ENCODE measurements at places on chromosomes 11 and 22.

DNA sequence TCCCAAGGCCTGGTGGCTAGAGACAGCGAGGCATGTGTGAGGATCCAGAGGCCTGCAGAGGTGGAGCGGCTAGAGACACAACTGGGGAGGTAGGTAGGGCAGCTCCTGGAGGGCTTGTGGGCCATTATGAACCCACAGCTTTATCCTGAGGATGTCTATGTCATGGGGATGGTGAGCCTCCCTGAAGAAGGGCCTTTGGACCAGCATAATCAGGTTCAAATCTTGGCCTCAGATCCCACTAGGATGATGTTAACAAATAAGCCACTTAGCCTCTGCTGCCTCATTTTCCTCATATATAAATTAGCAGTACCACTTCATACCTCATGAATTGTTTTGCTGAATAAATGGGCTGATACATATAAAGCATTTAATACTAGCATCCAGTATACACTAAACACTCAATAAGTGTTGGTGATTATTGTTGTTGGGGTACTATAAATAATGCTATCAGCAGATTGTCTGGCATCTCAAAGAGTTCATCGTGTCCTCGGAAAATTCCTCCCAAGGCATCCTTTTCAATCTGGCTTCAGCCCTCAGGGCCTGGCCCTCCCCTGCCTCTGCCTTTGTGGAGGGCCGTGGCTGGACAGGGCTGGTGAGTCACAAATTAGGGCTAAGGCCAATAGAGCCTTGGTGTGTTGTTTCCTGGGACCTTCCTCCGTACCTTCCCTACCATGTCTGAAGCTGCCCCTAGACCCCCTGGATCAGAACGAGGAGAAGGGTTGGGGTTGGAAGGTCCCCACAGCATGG, 30.9 kb upstream of the LRRC32 start:
- no peak for DNase-seq

GRCh38 chr11:1937616-1938342, 9.4 kb upstream of the MRPL23 start:
- DNase-seq, result no peak

GRCh38 chr11:14904745-14905103, 12.7 kb upstream of the CYP2R1 start:
- peak; percentile 43 for DNase-seq

DNA sequence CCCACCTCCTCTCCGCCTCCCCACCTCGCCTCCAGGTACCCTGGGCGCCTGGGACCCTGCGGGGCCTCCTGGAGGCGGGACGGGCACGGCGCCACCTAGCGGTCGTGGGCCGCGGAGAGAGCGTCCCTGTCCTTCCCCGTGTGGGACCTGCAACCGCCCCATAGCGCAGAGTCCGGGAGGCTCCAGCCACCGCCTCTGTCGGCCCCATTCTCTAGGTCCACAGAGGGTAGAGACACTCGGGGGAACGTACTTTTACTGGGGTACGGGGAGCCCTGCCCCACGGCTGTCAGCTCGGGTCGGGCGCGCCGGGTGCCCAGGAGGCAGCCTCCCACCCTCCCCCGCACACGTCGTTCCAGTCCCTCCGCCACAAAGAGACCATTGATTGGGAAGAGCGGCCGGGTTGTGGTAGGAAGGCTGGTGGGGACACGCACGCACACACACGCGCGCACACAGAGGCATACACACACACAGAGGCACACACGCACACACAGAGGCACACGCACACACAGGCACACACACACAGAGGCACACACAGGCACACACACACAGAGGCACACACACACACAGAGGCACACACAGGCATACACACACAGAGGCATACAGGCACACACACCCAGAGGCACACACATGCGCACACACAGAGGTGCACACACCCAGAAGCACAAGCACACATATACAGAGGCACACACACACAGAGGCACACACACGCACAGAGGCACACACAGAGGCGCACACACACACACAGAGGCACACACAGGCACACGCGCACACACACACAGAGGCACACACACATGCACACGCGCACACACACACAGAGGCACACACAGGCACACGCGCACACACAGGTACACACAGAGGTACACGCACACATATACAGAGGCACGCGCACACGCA, 12.6 kb upstream of the NECTIN1 start:
- peak; percentile 69 for DNase-seq

GRCh38 chr11:67120881-67121710, 2.0 kb downstream of the KDM2A start:
- peak; percentile 46 for DNase-seq

GRCh38 chr22:36921309-36922104, 8.1 kb downstream of the CSF2RB start:
- peak; percentile 54 for DNase-seq

GRCh38 chr22:49768077-49768910, 59.4 kb downstream of the BRD1 start:
- DNase-seq, result no peak

- DNase-seq, result no peak
These were observed 43.5 kb upstream of the CYP2D6 start for GRCh38 chr22:42174062-42174461.

DNA sequence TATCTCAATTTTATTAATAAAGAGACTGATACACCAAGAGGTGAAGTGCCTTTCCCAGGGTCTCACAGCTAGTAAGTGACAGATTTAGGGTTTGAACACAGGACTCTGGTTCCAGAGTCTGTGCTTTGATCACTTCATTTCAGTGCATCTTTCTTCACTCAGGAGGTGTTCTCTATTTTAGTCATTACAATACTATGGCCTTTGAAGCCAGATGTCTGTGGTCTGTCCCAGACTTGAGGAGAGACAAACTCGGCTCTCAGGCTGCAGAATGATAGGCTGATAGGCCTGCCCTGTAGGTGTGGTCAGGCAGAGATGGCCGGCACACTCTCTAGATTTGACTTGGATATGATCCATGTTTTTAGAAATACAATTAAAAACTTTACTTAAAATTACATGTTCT, 478.5 kb upstream of the CCDC90B start:
- no peak for DNase-seq

- DNase-seq, result no peak
These were observed 21.2 kb downstream of the BLID start for GRCh38 chr11:122094836-122095235.

- DNase-seq, result no peak
These were observed 32.7 kb upstream of the HTR3A start for GRCh38 chr11:113942256-113942655.

- no peak for DNase-seq
These were observed 13.1 kb downstream of the ZBED5 start for GRCh38 chr11:10844796-10845195.

DNA sequence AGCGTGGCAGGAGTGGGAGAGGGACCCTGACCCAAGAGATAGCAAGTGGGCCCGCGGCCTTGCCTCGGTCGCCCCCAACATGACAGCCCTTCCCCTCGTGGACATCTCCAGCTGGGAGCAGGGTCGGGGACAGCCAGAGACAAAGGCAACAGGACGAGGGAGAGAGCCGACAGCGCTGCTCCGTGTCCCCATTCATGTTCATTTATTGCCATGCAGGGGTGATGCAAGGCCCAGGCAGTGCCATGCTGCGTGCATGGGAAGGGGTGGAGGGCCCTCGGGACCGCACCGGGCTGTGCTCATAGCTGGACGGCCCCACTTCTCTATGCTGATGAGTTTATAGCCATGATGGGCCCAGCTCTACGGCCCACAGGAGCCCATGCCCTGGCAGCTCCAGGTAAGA, 12.7 kb downstream of the MRPL23 start:
- DNase-seq, result no peak

GRCh38 chr22:31897842-31898805, 46.2 kb upstream of the YWHAH start:
- no peak for DNase-seq

GRCh38 chr11:26470992-26471391, 101.1 kb downstream of the MUC15 start:
- no peak for DNase-seq

DNA sequence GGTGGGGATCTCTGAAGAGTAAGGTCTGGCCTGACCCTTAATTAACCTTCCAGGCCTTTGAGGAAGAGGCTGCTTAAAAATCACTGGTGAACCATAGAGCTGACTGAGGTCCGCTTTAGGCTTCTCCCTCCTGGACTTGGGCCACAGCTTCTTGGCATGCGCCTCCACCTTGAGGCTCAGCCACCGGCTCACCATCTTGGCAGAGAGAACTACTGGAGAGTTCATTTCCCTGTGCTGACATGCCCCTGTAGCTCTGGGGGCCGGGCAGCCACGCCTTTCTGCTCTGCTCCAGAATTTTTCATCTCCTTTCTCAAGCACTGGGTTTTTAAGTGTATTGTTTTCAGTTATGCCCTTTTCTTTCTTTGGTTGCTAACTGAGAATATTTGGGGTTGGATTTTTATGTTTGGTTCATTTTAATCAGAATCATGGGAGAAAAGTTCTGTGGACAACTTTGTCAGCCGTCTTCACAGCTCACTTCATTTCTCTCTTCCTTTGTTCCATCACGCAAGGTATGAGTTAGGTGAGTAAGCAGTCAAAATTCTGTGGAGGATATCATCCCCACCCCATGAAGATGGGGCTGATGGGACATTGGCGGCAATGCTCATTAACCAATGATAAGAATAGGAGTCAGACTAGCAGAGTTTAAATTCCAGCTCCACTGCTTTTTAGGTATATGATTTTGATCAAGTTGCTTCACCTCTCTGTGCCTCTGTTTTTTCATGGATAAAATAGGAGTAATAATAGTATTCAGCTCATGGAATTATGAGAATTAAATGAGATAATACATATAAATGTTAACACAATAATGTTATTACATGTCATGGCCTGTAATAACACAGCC, 103.9 kb downstream of the DBX1 start:
- DNase-seq, result no peak

DNA sequence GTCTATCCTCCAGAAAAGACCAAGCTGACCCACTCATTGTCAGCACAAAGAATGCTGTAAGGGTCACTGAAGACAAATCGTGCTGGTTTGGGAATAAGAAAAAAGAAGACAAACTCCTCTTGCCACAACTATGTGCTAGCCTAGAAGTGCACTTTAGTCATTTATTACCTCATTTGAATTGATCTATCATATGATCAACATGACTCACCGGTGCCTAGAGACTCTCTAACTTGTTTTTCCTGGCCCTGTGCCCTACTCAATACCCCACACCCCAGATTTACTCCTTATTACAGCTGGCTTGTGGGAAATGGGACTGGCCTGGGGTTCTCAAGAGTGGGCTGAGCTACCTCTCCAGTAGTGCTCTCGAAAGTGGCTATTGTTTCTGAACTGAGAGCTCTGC, 35.9 kb upstream of the HORMAD2 start:
- no peak for DNase-seq

- no peak for DNase-seq
These were observed 18.4 kb downstream of the ZMAT5 start for GRCh38 chr22:29748248-29748893.

- DNase-seq, result no peak
These were observed 3.7 kb downstream of the CTTN start for GRCh38 chr11:70402016-70402415.

DNA sequence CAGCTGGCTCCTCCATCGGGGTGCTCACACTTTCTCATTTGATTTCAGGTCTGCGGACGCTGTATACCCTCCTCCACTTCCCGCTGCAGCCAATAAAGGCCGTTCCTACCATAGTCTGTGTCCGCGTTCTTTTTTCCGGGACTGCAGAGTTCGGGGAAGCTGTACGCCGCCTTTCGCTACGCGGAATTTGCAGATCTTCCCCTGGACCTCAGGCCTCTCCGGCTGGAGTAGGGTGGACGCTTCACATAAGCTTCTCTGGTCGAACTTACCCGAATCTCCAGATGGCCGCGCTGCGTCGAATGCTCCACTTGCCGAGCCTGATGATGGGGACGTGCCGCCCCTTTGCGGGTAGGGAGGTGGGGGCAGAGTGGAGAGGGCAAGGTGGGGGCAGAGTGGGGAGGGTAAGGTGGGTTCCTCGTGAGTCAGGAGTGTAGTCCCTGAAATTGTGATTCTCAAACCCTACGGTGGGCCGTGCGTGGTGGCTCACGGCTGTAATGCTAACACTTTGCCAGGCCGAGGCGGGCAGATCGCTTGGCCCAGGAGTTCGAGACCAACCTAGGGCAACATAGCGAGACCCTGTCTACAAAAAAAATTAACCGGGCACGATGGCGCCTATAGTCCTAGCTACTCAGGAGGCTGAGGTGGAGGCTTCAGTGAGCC, 617 bp downstream of the CSKMT start:
- DNase-seq, result no peak

GRCh38 chr11:108857382-108857781, 192.5 kb downstream of the DDX10 start:
- DNase-seq, result no peak

DNA sequence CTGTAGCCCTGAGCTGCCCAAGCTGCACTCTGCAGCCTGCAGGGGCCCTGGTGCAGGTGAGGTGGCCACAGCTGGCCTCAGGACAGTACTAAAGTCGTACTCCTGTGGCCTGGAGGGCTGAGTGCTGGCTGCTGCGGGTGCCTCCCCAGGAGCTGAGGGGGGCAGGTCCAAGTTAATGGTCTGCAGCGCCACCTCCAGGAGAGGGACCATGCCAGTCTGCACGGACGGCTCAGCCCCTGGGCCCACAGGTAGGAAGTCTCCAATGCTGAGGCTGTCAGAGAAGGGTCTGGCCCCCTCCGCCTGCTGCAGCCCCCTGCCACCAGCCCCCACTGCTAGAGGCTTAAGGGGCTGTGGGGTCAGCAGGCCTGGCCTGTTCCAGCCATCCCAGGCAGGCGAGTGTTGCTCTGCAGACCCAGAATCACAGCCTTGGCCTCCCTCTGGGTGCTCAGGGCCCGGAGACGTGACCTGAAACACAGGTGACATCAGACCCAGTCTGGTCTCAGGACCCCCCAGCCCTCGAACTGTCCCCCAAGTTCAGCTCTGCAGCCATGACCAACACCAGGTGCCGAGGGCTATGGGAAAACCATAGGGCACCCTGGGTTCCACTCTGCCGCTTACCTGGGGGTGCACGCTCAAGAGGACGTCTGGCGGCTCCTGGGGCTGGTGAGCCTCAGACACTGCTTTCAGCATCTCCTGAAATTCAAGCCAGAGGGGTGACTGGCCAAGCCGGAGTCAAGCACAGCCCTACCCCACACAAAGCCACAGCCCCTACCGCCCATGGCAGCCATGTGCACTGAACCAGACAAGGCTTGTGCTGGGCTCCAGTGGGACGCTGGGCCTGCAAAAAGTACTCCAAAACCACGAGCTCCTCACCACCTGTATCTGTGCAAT, 20.8 kb downstream of the SELENOO start:
- no peak for DNase-seq

DNA sequence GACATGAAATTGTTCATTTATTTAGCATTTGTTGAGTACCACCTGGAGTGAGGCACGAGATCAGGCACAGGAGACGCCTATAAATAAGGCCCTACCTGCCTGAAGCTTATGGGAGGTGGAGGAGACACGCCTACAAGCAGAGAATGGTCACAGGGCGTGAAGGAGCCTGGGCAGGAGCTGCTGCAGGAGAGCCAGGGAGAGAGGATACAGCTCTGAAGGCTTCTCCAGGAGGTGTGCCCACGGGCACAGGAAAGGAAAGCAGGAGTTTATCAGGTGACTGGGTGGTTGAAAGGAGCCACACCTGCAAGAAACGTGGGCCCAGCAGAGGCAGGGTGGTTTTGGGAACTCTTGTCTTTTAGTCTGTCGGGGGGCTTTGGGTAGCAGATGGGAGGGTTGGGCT, 70.3 kb downstream of the BMAL1 start:
- DNase-seq, result no peak

- no peak for DNase-seq
These were observed 128.2 kb downstream of the ST3GAL4 start for GRCh38 chr11:126483621-126484195.

GRCh38 chr11:45024846-45025588, 74.3 kb upstream of the TP53I11 start:
- DNase-seq, result no peak

Data from GM19239 (cell line).